NCI-H2081 treated with DMSO at 0.1 percent for 48 hours (cell line): ENCODE measurements at places on chromosomes 16 and 17.

DNA sequence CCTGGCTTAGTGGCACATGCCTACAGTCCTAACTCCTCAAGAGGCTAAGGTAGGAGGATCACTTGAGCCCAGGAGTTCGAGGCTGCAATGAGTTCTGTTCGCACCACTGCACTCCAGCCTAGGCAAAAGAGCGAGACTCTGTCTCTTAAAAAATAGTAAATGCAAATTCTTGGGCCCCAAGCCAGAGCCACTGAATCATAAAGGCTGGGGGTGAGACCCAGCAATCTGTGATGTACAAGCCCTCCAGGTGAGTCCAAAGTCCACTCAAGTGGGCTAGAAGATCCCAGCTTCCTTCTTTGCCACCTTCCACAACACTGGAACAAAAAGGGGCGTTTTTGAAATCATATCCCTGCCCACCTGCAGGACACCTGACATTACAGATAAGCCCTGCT is 16.9 kb downstream of the TRIM25 start:
- no peak for DNase-seq

GRCh38 chr17:8125154-8125946 is 1.4 kb upstream of the HES7 start:
- DNase-seq, result no peak

- no peak for DNase-seq
These were observed 2.9 kb downstream of the ACSF2 start for GRCh38 chr17:50428831-50429424.

GRCh38 chr16:82149536-82149935 is 20.5 kb downstream of the MPHOSPH6 start:
- DNase-seq, result no peak

DNA sequence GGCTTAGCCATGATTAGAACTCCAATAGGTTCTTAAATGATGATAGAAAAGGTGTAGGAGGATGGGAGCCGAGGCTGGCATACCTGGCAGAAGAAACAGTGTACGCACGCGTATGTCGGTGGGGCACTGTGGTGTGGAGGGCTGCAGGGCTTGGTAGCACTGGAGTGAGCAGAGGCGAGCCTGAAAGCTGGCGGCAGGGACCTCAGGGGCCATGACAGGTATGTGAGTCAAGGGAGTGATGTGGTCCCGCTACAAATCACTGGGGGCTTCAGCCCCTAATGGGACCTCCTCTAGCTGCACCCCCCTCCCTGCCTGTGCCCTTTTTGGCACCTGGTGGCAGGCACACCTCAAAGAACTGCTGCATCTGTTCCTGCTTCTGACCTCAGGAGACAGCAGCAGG is 67.3 kb downstream of the RAI1 start:
- no peak for DNase-seq

DNA sequence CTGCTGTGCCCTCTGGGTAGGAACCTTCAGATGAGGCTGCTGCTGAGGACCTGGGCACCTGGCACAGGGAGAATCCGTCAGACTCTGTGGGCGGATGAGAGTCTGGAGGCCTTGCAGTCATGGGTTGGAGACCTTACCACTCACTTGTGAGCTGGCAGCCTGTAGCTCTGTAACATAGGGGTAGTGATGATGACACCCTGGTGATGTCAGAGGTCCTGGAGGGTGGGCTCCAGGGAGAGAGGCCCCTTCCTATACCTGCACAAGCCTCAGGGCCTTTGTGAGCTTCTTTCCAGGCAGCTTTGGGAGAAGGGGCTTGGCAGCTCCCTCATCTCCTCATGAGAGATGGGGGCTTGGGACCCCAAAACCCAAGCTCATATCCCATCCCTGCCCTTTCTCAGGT is 1.6 kb downstream of the MIEF2 start:
- DNase-seq, result no peak

DNA sequence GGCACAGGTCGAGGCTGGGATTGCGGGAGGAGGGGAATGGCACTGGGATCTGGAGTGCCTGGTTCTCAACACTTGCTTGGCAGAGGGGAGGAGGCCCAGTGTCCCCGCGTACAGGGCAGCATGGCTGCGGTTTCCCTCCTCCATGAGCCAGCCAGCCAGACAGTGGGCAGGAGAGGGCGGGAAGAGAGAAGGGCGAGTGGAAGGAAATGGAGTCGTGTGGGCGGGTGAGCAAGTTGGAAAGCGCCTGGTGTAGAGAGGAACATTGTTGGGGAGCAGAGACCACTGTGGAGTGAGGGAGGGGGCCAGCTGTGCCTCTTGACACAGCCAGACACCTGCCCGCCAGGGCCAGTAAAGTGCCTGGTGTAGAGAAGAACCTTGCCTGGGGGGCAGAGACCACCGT is 130.5 kb downstream of the OR1D5 start:
- no peak for DNase-seq

- DNase-seq, result no peak
These were observed 25.1 kb upstream of the SUPT4H1 start for GRCh38 chr17:58377093-58377601.

GRCh38 chr16:87674419-87674818 is 72.1 kb downstream of the JPH3 start:
- no peak for DNase-seq

DNA sequence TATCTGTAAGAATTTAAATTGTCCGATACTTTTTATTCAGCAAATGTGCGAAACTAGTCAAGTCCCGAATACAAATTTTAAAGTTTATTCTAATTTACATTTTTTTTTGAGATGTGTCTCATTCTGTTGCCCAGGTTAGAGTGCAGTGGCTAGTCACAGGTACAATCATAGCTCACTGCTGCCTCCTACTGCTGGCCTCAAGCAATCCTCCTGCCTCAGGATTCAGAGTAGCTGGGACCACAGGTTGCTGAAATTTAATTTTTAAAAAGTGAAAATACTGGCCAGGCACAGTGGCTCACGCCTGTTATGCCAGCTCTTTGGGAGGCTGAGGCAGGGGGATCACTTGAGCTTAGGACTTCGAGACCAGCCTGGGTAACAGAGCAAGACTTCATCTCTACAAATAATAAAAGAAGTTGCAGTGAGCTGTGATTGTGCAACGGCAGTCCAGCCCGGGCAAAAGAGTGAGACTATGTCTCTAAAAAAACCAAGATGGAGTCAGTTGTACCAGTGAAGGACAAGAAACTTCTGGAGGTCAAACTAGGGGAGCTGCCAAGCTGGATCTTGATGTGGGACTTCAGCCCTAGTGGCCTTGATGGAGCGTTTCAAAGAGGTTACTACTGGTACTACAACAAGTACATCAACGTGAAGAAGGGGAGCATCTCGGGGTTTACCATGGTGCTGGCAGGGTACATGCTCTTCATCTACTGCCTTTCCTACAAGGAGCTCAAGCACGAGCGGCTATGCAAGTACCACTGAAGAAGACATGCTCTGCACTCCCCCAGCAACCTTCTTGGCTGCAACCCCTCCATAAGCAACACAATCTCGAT is 5.6 kb downstream of the POLG2 start:
- DNase-seq, result no peak

- no peak for DNase-seq
These were observed 1.7 kb downstream of the FBXL19 start for GRCh38 chr16:30924913-30925631.

DNA sequence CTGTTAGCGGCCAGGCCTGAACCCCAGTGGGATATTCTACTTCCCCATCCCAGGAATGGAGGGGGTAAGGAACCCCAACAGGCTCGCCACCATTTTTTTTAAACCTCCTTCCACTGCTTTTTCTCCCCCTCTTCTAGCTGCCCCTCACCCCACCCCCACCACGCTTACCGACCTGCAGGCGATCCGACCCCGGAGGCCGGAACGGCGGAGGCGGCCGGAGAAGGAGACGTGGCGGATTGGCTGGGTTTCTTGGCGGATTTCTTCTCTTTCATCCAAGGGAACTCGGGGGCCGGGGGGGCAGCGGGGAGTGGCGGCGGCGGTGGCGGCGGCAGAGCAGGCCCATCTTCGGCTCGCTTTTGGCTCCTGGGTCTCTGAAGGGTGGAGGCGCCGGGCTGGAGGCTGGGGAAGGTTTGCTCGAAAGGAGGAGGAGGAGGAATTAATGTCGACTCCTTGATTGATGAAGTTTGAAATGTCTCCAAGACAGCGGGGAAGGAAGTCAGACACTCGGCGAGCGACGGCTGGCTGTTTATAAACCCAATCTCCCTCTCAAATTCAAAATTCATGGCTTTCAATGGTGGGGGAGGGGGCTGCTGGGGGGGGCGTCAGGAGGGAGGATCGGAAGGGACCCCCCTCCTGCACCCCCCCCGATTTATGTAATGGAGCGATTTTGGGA is 424 bp downstream of the HOXB2 start:
- DNase-seq, result no peak

DNA sequence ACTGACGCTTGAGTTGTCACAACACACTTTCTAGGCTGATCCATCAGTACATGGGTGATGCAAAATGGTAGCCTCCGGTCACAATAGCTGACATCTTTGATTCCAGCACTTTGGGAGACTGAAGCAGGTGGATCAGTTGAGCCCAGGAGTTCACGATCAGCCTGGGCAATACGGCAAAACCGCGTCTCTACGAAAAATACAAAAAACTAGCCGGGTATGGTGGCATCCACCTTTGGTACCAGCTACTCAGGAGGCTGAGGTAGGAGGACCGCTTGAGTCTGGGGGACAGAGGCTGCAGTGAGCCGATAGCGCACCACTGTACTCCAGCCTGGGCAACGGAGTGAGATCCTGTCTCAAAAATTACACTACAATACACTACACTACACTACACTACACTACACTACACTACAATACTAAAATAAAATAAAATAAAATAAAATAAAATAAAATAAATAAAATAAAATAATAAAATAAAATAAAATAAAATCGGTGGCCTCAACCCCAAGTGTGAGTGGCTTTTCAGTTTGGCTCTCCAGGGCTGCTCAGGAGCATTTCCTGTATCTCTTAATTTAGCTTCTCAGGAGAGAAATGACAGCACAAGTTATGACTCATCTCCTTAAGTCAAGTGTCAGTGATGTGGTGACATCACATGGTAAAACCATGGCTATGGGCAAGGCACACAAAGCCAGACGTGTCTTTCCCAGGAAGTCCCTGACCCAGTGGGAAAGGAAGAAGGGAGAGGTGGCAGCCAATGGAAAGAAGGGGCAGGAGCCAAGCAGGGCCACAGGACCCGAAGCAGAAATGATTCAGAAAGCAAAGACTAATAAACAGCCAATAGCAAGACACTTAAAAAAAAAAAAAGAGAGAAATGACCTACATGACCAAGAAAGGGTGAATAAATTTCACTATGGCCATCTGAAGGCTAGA is 75.3 kb upstream of the TBC1D3K start:
- no peak for DNase-seq

GRCh38 chr17:40516581-40517285 is 15.3 kb upstream of the TNS4 start:
- DNase-seq, result no peak

DNA sequence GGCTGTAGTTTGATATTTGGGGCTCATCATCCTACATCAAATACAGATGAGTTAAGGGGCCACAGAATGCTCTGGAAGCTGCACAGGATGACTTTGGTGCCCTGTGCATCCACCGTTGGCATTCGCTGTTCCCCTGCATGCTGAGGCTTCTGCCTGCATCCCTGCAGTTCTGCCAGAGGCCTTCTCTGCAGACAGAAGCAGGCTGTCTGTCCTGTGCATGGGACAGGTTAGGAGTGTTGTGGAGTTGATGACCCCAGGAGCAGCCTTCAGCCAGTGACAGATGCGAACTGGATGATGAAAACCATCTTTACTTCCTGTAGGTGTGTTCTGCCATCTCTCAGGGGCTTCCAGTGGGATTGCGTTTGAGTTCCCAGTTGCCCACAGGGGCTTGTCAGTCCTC is 13.6 kb upstream of the TNS4 start:
- DNase-seq, result no peak

- no peak for DNase-seq
These were observed at the start of gene MT1A for GRCh38 chr16:56637814-56638750. MT1A (plus strand) TSS chr16:56638666; CDS start chr16:56638739, 73 bp downstream.

- no peak for DNase-seq
These were observed 1.4 kb downstream of the STAT5A start for GRCh38 chr17:42289611-42290181.

DNA sequence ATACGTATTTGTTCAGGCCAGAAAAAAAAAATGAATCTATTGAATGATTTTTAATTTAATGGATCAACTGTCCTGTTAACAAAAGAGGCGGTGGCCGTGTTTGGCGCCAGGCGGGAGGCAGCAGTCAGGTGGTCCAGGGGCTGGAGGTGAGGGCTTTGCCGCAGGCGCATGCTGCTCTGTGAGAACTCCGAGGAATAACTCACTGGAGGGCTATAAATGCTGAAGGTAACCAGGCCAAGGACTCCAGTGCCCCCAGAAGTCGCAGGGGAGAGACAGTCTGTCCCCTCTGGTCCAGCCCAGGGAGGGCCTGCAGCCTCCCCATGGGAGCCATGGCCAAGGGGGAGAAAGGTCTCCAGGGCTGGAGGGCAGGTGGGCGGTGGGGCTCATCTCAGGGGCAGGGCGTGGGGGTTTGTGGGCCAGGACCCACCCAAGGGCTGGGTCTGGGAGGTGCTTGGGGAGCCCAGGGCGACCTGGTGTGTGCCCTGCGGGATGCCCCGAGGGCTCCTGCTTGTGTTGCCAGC is 7.1 kb upstream of the BAHCC1 start:
- no peak for DNase-seq

DNA sequence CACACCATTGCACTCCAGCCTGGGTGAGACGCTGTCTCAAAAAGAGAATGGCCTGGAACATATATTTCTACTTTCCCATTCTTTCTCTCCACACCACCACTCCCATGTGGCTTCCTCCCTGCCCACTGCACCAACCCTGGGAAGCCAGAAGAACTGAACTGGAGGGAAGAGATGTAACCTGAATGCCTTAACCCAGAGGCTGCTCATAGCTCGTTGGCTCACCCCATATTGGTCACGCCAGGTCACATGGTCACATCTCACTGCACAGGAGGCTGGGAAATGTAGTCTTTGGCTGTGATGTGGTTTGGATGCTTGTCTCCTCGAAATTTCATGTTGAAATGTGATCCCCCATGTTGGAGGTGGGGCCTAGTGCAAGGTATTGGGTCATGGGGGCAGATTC is 5.9 kb upstream of the DNAH17 start:
- DNase-seq, result no peak

- no peak for DNase-seq
These were observed 46.7 kb downstream of the RTN4RL1 start for GRCh38 chr17:1978396-1978949.

- DNase-seq, result no peak
These were observed 128.5 kb upstream of the HS3ST2 start for GRCh38 chr16:22685459-22685830.

DNA sequence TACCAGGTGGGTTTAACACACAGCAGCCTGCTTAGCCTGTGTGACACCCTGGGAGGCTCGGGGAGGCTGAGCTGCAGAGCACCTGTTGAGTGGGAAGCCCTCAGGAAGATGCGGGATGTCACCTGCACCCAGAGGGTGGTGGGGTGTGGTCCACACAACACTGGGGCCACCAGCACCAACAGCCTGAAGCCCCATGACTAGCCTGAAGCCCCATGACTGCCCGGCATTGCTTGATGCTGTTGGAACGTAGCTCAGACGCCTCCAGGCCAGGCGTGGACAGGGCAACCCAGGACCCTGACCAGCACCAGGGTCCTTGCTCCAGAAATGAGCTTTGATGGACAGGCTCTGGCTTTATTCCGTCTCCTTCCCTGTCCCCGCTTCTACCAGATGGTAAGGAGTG is 76.3 kb upstream of the ZNF469 start:
- DNase-seq, result no peak
